ENCODE measurements at places on chromosomes 5 and 9.

DNA sequence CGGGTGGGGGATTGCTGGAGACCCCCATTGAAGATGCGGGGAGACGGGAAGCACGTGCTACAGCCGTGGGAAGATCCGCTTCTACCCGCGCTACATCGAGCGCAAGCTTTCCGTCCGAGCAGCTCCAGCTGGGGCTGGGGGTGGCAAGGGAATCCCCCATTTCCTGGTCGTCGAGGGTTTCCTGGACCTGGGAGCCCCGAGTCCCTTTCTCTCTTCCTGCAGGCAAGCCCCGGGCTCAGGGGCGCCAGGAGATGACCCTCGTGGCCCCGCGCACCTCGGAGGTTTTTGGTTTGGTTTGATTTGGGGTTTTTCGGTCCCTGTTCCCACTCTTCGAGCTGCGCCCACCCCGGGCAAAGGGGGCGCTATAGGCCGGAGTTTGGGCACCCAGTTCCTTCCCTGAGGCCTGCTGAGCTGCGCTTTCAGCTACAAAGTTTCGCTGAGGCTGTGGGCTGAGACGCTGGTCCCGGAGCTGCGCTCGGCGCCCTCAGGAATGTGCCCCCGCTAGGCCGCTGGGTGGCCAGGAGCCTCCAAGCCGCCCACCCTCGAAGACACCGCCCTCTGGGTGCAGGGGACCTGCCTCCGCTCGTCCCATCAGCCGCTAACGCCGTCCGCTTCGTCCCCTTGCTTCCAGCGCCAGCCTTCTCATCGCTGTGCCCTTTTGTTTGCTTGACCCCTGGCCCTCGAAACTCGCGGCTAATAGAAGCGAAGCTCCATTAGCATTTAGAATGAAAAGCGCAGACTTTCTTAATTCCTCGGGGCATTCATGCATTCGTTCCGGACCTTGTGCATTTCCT, 2.9 kb downstream of the NR4A3 start:
- DNase-seq: no peak

GRCh38 chr5:177336112-177336511, 15.4 kb downstream of the LMAN2 start:
- no peak for DNase-seq

DNA sequence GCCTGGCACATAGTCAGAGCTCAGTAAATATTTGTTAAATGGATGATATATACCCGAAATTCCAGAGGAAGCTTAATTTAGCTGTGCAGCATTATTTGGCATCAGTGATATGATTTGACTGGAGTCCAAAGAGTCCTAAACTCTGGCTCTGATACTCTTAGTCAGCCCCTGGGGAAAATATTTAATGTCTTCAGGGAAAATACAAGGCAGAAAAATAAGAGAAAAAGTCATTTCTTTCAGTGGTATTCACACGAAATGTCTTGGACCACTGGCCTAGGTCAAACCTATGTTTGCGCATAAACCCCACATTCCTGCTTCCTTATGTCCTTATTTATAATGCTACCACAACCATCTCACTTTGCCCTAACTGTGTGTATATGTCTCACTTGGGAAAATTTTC, 23.8 kb downstream of the GLRA1 start:
- DNase-seq: no peak

GRCh38 chr9:14313378-14313940, 482 bp downstream of the NFIB start:
- DNase-seq: no peak

GRCh38 chr5:154331924-154332323, 113.9 kb upstream of the SAP30L start:
- no peak for DNase-seq

- no peak for DNase-seq
Measured at GRCh38 chr5:74146796-74147195, 493.7 kb downstream of the ENC1 start.

GRCh38 chr5:175854231-175855040, 16.9 kb upstream of the CPLX2 start:
- DNase-seq: no peak

GRCh38 chr9:135878528-135879236, 28.7 kb downstream of the CAMSAP1 start:
- DNase-seq: no peak

GRCh38 chr5:66620711-66621110, 24.5 kb downstream of the MAST4 start:
- no peak for DNase-seq

GRCh38 chr5:88734983-88735382, 148.0 kb downstream of the MEF2C start:
- no peak for DNase-seq

DNA sequence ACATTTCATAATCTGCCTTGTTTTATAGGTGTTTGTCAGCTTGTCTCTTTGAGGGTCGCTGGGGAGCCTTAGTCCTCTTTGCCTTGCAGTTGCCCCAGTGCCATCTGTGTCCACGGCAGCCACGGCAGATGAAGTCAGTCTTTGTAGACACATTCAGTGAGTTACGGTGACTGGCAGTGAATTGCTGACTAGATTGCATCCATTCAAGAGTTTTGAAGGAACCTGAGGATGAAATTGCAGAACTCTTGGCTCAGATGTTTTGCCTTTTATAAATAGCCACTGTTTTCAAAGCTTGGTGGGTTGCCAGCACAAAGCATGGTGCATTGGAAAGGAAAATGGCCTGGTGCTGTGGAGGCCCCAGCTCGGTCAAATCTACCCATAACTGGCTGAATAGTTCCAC, 125.6 kb downstream of the TRIO start:
- DNase-seq: no peak

DNA sequence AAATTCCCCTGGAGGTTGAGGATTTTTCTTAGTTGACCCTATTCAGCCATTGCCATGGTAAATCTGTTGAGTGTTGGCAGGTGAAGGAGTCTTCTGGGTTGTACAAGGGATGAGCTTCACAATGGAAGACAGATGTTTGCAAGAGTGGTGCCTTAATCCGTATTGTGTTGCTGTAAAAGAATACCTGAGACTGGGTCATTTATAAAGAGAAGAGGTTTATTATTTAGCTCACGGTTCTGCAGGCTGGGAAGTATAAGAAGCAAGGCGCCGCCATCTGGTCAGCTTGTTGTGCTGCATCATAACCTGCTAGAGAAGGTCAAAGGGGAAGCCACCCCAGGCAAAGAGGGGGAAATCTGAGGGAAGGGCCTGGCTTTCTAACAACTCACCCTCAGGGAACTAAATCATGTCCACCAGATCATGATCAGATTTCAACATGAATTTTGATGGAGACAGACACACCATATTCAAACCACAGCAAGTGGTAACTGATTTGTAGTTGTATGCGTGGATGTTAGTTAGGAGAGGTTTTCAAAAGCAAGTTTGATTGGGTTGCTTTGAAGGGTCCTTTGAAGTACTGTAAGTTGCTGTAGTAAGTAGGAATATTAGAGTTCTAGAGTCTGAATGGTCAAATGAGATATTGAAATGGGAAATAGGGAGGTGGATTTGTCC, 2.5 kb downstream of the TNPO1 start:
- no peak for DNase-seq

GRCh38 chr9:136051837-136052471, 43.1 kb downstream of the NACC2 start:
- DNase-seq: no peak

GRCh38 chr9:130433168-130433946, 11.4 kb upstream of the ASS1 start:
- DNase-seq: peak; percentile 1

DNA sequence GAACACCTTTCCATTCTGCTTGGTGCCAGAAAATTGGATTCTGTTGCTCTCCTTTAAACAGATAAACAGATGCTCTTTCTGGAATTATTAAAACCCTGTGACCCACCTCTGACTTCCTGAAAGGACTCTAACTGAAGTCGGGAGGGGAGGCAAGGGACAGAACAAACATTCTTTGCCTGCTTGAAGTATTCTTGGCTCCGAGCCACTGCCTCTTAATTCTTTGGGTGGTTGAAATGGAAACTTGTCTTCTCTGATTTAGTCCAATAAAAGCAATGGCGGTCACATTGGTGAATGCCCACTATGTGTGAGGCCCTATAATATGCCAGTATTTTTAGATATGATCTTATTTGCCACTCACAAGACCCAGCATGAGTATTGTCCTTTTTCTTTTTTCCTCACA, 236.8 kb downstream of the SLIT3 start:
- no peak for DNase-seq

DNA sequence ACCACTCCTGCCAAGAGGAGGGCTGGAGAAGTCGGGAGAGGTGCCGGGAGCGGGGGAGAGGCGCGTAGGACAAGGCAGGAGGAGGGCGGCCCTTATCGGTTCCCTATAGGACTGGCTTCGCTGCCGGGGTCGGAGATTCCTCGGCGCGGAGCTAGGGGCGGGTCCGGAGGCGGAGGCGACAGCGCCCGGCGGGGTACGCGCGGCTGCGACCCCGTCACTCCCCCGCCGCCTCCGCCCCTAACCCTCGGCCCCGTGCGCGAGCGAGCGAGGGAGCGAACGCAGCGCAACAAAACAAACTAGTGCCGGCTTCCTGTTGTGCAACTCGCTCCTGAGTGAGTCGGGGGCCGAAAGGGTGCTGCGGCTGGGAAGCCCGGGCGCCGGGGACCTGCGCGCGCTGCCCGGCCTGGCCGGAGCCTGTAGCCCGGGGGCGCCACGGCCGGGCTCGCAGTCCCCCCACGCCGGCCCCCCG, 2.0 kb downstream of the GLIS3 start:
- no peak for DNase-seq

GRCh38 chr5:156532921-156533320, 206.0 kb downstream of the SGCD start:
- DNase-seq: no peak

GRCh38 chr5:127012916-127013315, 17.4 kb downstream of the MARCHF3 start:
- DNase-seq: no peak

DNA sequence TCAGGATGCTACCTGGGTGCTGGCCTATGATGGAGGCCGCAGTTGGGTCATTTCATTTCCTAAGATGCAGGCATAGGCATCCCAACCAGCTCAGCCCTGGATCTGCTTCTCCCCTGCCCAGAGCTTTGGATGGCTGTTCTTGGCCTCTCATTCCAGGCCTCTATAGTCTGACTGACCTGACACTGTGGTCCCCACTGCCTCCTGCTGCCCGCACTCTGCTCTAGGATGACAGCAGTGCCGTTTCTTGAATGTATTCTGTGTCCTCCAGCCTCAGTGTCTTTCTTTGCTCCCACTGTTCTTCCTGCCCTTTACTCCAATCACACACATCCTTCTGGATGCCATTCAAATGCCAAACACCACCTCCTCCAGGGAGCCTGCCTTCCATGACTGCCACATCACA, 235.7 kb downstream of the HSPA4 start:
- peak; percentile 8 for DNase-seq

- DNase-seq: no peak
Measured at GRCh38 chr9:135711881-135712280, 9.9 kb downstream of the KCNT1 start.

DNA sequence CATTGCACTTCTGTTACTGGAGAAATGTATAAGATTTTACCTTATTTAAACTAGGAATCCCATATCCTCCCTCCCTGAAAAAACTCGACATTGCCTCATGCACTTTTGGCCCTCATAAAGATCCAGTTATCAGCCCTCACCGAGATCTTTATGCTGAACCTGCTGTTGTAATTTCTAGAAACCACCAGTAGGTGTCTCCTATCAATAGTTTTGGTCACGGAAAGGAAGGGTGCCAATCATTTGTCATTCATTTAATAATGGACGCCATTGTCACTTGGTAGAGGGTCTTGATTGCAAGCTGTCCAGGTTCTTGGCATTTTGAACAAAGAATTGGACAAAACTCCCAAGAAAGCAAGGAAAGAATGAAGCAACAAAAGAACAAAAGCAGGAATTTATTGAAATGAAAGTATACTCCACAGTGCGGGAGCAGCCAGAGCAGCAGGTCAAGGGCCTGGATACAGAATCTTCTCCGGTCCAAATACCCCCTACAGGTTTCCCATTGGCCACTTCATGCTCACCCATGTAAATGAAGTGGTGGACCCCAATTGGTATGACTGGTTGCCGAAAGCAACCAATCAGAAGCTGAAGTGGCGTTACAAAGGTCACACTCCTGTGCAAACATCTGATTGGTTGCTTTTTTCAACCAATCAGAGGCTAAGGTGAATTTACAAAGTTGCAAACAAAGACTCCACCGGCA, 524.3 kb downstream of the PSAT1 start:
- no peak for DNase-seq

GRCh38 chr9:129612123-129612522, 8.8 kb downstream of the C9orf50 start:
- no peak for DNase-seq

DNA sequence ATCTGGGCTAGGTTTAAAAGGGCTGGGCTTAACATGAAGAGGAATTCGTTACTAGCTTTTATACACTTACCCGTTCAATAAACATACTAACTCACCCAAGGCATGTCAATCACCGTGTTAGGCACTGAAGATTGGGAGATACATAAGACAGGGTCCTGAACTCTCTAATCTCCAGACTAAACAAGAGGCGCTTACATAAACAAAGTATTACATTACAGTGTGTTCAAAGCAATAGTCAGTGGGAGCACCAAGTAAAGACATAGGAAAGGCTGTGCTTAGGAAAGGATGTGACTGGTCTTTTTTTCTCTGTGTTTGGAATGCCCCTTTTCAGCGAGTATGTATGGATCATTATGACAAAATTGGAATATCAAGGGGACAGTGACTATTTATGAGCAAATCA, 203.6 kb upstream of the ADRA1B start:
- DNase-seq: no peak

- no peak for DNase-seq
Measured at GRCh38 chr9:114371973-114372917, 15.5 kb downstream of the AKNA start.

DNA sequence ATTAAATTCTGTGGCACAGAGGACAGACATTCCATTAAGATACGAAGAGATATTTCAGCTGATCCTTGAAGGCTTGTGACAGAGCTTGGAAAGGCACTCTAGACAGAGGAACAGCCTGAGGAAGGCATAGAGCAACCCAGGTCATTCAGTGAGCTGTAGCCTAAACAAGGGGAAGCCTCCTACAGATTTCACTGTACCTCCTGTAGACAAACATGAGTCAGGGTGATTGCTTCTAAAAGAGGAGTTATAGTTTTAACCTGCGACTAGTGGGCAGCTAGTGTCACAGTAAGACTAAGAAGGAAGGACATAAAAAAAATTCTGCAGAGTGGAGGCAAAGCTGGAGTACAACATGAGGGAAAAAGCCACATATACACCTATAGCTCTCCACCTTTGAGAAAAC, 43.5 kb upstream of the ANKDD1B start:
- no peak for DNase-seq

GRCh38 chr9:35776018-35776417, 15.4 kb upstream of the NPR2 start:
- no peak for DNase-seq

DNA sequence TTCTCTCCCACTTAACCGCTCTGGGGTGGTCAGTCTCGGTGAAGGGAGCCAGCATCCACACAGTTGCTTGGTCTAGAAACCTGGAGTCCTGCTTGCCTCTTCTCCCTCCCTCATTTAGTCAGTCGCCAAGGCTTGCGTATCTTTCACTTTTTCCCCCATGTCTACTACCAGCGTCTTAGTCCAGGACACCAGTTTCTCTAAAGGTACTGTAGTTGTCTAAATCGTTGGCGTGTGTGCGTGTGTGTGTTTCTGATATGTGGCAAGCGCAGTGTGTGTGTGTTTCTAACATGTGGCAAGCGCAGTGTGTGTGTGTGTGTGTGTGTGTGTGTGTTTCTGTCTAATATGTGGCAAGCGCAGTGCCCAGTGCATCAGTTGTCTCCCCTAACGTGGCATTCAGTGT, 641 bp downstream of the ATP6V1G1 start:
- no peak for DNase-seq

GRCh38 chr5:33936004-33936380, 194 bp upstream of the RXFP3 start:
- peak; percentile 7 for DNase-seq

Measured in stimulated activated CD8-positive, alpha-beta memory T cell treated with anti-CD3 and anti-CD28 coated beads, Interleukin-12 subunit alpha, Interleukin-12 subunit beta, amount 100 ng/mL, for 1 hour (primary cell).